ENCODE measurements at places on chromosomes 12 and 14. TPM values are rescaled to one million over a fixed set of nuclear protein-coding genes. Genes with fewer than 3 reads are reported as not detected.

Gene ACRBP
- total RNA-seq = 0.77 TPM

Gene TNFAIP2
- total RNA-seq = 80.7 TPM

Gene ESRRB
- not detected for total RNA-seq

DNA sequence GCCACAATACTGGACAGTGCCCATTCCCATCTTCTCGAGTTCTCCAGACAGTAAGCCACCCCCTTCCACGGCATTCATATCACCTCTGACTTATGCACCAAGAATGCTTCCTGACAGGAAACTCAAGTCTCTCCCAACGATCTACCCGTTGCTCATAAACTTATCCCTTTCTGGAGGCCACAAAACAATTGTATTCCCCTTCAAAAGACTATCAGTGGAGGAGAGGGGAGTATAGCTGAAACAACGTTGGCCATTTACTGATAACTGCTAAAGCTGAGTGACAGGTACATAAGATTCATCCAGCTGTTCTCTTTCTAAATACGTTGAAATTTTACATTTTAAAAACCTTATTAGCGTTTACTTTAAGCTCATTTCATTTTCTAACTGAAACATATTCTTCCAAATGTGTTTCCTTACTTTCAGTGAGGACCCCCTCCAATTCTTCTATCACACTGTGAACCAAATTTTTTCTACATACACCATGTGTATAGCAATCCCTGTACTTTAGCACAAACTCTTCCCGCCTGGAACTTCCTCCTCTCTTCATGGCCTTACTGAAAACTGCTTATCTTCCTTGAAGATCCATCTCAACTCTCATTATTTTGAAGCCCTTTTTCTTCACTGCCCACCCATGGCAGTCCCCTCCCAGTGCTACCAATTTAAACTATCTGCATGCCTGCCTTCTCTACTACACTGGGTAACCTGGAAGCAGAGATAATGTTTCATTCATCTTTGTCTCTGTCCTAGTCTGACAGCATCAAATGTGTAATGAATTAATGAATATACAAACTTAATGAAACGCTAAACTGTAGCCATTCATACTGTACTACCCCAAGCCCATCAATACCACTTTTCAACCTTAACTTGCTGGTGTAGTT is 28.8 kb downstream of the ATXN2 start:
- H3K4me1 ChIP-seq = peaks cover 33% of the 10 kb centered on the region
- H3K36me3 ChIP-seq = no peaks in the 10 kb centered on the region
- peak overlapping the region; percentile 77 for H3K27ac ChIP-seq
- peak overlapping the region; percentile 53 for H3K4me3 ChIP-seq

DNA sequence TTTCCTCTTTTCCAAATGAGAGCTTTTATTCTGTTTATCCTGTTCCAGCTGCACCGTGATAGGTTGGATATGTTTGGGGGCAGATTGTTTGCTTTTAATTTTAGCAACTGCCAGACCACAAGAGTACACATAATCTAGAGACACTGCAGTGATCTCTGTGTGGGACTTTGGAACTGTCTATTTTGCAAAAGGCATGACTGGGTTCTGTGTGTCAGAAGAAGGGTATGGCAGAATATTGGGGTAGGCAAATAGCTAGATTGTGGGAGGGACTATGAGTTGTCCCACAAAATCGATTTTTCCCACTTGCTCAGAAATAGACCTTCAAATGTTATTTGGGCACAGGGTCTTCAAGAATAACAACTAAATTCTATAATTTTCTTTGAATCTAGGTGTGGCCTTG is 275.9 kb upstream of the KITLG start:
- peaks cover 14% of the 10 kb centered on the region for H3K4me1 ChIP-seq
- no peaks in the 10 kb centered on the region for H3K27me3 ChIP-seq
- H3K36me3 ChIP-seq = no peaks in the 10 kb centered on the region
- H3K27ac ChIP-seq = no peak overlapping the region
- H3K4me3 ChIP-seq = no peak overlapping the region

Gene P2RX4
- total RNA-seq = 19.4 TPM

Gene DTX1
- total RNA-seq = not detected

DNA sequence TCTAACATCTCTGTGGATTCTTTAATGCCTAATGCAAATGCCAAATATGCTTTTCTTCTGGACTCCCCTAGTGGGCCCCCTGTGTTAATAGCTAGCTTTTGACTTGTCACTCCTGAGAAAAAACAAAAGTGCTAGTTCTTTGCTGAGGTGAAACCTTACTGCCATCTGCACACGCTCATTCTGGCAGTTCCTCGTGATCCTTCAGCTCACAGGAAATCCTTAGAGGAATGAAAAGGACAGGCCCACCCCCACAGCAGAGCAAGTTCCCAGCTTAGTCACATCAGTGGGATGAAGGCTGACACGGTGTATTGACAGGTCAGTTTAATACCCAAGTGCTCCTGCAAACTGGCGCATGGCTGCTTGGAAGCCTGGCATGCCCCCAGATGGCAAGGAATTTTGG is 165.1 kb upstream of the ATP2B1 start:
- no peaks in the 10 kb centered on the region for H3K27me3 ChIP-seq
- DNase-seq = no peak
- no peak overlapping the region for H3K27ac ChIP-seq

GRCh38 chr12:76152181-76152807 is 67.8 kb upstream of the NAP1L1 start:
- DNase-seq = no peak
- H3K27me3 ChIP-seq = no peaks in the 10 kb centered on the region
- no peaks in the 10 kb centered on the region for H3K36me3 ChIP-seq
- H3K4me1 ChIP-seq = no peaks in the 10 kb centered on the region
- H3K27ac ChIP-seq = no peak overlapping the region
- no peak overlapping the region for H3K4me3 ChIP-seq

DNA sequence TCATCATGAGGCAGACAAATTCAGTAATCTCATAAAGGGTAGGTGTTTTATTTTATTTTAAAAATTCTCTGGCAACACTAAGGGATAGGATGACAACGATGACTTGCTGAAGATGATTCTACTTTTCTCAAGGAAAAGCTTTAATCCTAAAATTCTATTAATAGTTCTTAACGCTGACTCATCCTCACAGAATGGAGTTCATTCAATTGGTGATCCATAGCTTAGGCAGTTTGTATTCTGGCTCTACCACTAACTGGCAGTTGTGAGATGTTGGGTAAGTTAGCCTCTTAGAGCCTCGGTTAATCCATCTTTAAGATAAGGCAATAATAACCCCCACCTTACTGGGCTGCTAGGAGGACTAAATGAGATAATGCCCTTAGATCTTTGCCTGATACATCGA is 116.3 kb downstream of the RTN1 start:
- no peak for DNase-seq
- no peak overlapping the region for H3K27ac ChIP-seq
- H3K27me3 ChIP-seq = peaks cover 28% of the 10 kb centered on the region
- no peak overlapping the region for H3K4me3 ChIP-seq
- H3K36me3 ChIP-seq = no peaks in the 10 kb centered on the region

DNA sequence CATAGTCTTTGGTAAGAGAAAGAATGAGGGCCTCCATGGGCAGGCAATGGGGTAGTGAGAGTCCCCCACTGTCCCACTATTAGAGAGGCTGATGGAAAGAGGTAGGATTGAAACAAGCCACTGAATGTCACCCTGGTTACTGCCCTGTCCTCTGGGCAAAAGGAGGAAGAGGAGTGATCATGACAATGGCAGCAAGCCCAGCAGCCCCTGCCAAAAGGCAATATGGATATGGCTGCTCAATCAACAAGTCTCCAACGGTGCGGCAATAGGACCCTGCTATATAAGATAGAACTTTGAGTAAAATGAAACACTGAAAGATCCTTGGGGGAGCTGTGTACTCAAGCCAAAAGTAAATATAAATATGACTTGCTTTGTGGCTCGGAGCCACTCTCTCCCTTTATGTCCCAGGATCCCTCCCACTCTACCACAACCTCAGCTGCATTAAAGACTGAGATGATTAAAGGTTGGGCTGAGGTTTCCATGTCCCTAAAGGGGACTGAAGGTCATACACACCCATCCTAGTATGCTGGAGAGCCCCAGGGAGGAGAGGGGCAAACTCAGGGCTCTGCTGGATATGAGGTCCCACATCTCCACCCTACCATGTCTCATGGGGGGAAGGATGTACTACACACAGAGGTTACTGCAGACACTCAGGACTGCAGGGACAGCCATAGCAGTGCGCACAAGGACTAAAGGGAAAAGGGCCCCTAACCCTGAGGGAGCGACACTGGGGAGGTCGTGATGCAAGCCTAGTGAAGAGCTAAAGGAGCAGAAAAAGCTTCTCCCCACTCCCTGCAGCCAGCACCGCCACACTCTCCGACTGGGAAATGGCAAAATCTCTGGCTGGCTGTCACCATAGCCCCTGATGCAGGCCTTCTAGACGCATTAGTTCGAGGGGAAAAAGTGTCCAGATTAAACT is 5.9 kb downstream of the POMT2 start:
- no peak overlapping the region for H3K4me3 ChIP-seq
- H3K4me1 ChIP-seq = peaks cover 54% of the 10 kb centered on the region
- peak overlapping the region; percentile 73 for H3K27ac ChIP-seq
- H3K27me3 ChIP-seq = no peaks in the 10 kb centered on the region
- DNase-seq = peak; percentile 47

- H3K27me3 ChIP-seq = no peaks in the 10 kb centered on the region
- H3K4me1 ChIP-seq = peaks cover 10% of the 10 kb centered on the region
- H3K4me3 ChIP-seq = no peak overlapping the region
Observed at GRCh38 chr12:57832966-57833365, 13.6 kb downstream of the CTDSP2 start.

DNA sequence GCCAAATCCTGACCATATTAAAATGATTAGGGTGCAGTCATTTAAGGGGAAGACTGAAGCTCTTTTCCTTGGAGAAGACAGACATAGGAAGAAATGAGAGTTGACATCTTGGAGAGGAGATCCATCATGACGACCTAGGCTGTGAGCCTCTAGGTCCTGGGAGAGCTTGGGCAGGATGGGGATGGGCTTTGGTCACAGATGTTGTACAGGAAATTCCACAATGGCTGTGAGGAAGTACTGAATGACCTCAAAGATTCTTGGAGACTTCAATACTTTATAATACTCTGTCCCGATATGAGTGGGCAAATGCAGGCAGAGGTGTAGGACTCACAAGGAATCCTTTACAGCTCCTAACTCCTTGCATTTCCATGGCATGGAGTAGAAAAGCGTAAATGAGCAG is 204.9 kb upstream of the FRMD6 start:
- H3K27me3 ChIP-seq = no peaks in the 10 kb centered on the region
- H3K4me1 ChIP-seq = peaks cover 40% of the 10 kb centered on the region
- no peaks in the 10 kb centered on the region for H3K36me3 ChIP-seq
- H3K27ac ChIP-seq = no peak overlapping the region
- DNase-seq = no peak

- H3K4me3 ChIP-seq = no peak overlapping the region
- no peaks in the 10 kb centered on the region for H3K27me3 ChIP-seq
- H3K27ac ChIP-seq = no peak overlapping the region
- H3K36me3 ChIP-seq = no peaks in the 10 kb centered on the region
- no peaks in the 10 kb centered on the region for H3K4me1 ChIP-seq
Observed at GRCh38 chr12:54926246-54926645, 58.3 kb downstream of the TESPA1 start.

Gene CIT
- total RNA-seq = 112 TPM

Gene BMP4
- 8.7 TPM for total RNA-seq

GRCh38 chr14:103332143-103332919 is 1.7 kb upstream of the EIF5 start:
- H3K36me3 ChIP-seq = peaks cover 26% of the 10 kb centered on the region
- DNase-seq = no peak
- H3K27me3 ChIP-seq = no peaks in the 10 kb centered on the region
- H3K4me1 ChIP-seq = peaks cover 23% of the 10 kb centered on the region
- no peak overlapping the region for H3K27ac ChIP-seq
- no peak overlapping the region for H3K4me3 ChIP-seq

Gene BMAL2
- total RNA-seq = 137 TPM

Data from PC-3 (cell line).